CD4-positive, alpha-beta T cell treated with Interleukin-15 for 4 hours (primary cell): ENCODE measurements at places on chromosomes 2 and 18.

DNA sequence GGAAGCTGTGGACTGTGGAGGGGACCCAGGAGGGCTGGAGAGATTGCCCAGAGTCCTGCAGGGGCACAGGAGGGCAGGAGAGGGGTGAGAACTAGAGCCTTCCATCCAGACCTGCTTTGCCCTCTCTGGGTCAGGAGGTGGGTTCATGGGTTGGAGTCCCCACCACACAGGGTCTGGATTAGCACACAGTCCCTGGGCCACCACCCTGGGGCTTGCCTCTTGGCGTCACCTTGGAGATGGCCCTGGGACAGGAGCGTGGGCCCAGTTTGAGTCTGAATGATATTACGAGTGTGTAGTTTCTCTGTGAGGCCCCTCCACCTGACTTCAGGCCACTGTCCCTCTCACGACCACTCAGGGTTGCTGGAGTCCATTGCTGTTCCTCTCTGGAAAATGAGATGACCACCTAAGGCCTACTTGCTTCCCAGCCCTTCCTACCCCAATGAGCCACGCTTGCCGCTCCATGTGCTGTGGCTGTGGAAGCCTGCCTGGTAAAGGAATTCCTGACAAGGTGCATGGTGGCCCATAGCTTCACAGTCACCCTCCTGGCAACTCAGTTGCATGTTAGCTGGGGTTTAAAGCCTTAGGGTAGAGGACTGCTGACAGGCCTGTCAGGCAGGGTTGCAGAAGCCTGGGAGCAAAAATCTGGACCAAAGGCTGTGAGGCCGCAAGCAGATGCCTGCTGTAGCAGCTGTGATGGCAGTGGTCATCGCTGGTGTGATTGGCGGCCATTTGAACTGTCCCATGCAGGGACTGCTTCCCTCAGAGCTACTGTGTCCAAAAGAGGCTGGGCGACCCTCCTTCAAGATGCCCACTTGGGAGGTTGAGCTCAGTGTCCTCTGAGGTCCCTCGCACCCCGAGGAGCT is 14.2 kb downstream of the ATOH8 start:
- no peak for DNase-seq

GRCh38 chr18:67194886-67195285 is 321.6 kb downstream of the DSEL start:
- no peak for DNase-seq

GRCh38 chr2:239026711-239027361 is 179.0 kb downstream of the TWIST2 start:
- DNase-seq = no peak

- DNase-seq = no peak
Observed at GRCh38 chr18:10271481-10271880, 183.0 kb upstream of the APCDD1 start.

GRCh38 chr2:127465258-127465657 is 47.0 kb downstream of the PROC start:
- DNase-seq = no peak

- DNase-seq = no peak
Observed at GRCh38 chr18:80238651-80239260, 8.6 kb downstream of the PARD6G start.
